PC-9 (cell line): ENCODE measurements at places on chromosomes 7 and 10. TPM values are rescaled to one million over a fixed set of nuclear protein-coding genes. Genes with fewer than 3 reads are reported as not detected.

DNA sequence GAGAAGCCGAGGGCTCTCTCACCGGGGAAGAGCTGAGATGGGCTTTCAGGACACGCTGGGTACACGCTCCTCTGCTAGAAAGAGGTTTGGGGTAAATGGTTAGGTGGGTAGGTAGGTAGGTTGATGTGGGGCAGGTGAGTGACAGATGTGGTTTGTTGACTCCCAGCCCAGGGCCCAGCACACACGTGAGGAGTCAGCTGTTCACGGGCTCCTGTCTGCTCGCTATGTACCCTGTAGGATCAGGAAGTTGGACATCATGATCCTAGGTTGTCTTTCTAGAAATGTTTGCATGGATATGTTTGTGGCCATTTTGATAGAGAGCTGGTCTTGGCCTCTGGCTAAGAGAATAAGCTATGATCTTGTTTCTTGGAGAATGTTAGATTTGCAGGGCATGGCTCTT, 109.0 kb downstream of the TACC2 start:
- no peak for DNase-seq

ADCK2 gene
- 35.3 and 41.7 TPM in 2 replicates for total RNA-seq

- DNase-seq, result no peak
Observed at GRCh38 chr7:117110480-117111315, 157.4 kb downstream of the ST7 start.

- DNase-seq, result no peak
Observed at GRCh38 chr10:62554632-62555199, 180.5 kb downstream of the ZNF365 start.

CLDN3 gene
- 31.3 and 45.2 TPM in 2 replicates for total RNA-seq
